ENCODE measurements at places on chromosomes 6 and 20.

- DNase-seq: no peak
These were observed 112.0 kb upstream of the MTHFD1L start for GRCh38 chr6:150753371-150754064.

DNA sequence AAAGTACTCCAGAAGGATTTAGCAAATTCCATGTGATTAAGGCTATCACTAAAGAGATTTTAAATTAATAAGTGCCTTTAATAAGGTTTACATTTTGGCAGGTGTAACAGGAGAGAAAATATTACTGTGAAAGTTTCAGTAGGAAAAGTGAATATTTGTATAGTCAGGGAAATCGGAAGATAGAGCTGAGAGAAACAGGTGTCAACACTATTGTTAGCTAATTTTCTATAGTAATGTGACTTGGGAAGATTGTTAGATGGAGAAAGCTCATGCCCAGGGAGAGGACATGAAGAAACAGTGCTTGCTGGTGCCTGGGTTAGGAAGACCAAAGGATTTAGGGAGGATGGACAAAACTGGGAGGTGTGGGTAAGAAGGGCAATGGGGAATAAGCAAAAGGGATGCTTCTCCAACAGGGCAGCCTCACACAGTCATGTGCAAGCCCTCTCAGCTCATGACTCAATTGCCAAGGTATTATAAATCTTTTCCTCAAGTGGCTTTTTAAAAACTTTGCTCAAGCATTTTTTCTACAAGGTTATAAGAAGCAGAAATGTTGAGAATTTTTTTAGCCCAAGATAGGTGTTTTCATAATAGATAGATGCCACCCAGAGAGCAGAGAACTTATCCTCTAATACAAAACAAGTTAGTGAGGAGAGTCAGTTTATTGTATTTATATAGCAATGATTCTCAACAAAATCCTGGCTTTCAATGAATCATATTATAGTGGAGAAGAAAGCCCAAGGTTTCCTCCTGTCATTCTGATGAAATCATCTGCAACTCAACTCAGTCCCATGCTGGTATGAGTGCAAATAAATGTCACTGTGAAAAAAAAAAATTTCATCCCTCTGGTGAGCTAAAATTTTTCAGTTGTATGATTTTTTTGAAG is 325.2 kb upstream of the NT5E start:
- DNase-seq: no peak

GRCh38 chr6:1596088-1596852 is 13.4 kb upstream of the FOXC1 start:
- DNase-seq: peak; percentile 55

GRCh38 chr20:40769677-40770285 is 80.7 kb upstream of the MAFB start:
- DNase-seq: no peak

GRCh38 chr6:3383525-3383924 is 73.3 kb downstream of the SLC22A23 start:
- DNase-seq: no peak

DNA sequence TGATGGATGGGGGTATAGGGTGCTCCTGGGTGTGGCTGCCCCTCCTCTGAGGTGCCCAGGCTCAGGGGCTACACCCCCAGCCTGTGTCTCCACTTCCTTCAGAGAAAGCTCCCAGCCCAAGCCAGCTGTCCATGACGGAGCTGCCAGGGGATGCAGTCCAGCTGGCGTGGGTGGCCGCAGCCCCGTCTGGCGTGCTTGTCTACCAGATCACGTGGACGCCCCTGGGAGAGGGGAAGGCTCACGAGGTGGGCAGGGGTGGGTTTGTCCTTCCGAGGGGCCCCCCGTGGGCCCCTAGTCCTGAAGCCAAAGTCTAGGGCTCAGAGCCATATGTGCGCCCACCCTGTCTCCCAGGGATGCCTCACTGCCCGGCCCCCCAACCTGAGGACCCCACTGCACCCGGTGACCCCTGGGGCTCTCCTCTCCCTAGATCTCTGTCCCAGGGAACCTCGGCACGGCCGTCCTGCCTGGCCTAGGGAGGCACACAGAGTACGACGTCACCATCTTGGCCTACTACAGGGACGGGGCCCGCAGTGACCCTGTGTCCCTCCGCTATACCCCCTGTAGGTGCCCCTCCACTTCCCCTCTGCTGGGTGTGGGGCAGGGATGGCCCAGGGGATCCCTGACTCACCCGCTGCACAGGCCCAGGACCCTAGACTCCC is 19.8 kb downstream of the COL20A1 start:
- DNase-seq: no peak

GRCh38 chr6:134373282-134373922 is 55.5 kb upstream of the SGK1 start:
- no peak for DNase-seq

All from T-helper 9 cell (primary cell).